ENCODE measurements at places on chromosomes 2 and 18.

DNA sequence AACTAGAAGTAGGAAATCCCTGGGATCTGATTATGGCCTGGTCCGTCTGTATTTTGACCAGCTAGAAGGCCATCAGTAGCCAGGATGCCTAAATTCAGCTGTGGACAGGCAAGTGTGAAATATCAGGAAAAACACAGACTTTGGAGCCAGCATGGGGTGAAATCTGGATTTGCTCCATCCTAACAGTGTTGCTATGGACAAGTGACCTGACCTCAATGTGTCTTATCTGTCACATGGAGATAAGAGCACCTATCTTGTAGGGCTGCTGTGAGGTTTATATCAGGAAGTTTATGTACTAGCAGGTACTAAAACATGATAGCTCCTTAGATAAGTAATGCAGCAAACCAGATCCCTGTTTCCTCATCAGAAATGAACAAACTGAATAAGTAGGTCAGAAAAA is 460.4 kb downstream of the STK39 start:
- DNase-seq, result no peak

- no peak for DNase-seq
Measured at GRCh38 chr18:36264283-36264682, 33.2 kb upstream of the FHOD3 start.

DNA sequence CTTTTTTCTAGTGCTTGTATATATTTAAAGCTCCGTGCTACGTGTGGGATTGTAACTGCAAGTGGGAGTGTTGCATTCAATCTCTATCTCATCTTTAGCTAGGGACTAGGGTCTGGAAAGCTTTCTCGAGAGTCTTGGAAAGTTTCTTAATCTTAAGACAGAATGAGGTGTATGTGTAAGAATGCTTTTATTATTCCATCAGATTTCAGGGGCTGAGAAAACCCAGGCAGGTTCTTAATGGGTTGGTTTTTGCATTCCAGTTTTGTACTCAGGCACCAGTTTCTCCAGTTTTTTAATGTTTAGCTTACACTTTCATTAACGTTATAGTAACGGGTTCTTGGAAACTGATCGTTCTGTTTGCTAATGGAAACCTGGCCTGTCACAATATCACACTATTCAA is 20.3 kb downstream of the MRPL19 start:
- DNase-seq, result no peak

DNA sequence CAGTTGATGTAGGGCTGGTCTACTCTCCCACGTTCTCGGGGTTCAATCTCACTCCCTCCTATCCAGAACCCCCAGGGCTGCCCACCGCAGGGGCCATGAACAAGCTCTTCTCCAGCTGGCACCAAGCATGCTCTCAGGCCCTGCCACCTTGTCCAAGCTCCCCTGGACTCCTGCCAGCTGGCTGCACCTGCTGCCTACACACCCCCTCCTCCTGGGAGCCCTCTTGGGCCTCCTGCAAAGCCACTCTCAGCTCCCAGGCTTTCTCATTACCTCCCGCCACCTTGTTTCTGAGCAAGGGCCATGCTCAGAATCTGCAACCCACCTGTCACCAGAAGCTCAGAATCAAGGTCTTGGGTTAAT is 56.0 kb downstream of the HDAC4 start:
- no peak for DNase-seq

- DNase-seq, result no peak
Measured at GRCh38 chr2:10783421-10783820, 29.2 kb downstream of the PDIA6 start.

DNA sequence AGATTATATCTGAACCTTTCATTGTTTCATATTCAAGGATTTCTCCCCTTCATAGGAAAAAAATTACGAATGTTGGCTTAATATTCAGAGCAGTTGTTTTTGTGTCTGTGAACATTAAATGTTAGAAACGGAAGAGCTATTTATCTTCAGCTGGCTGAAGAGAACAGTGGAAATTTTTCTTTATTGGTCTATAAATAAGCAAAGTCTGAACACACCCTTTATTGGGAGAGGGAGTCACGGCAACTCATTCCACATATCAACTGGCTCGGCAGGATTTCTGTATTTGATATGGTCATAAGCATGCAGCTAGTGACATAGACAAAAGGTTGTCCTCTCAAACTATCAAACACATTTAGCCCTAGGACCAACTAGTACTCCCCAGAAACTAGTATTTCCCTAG is 468.4 kb upstream of the HNRNPA3 start:
- DNase-seq, result peak; percentile 25

DNA sequence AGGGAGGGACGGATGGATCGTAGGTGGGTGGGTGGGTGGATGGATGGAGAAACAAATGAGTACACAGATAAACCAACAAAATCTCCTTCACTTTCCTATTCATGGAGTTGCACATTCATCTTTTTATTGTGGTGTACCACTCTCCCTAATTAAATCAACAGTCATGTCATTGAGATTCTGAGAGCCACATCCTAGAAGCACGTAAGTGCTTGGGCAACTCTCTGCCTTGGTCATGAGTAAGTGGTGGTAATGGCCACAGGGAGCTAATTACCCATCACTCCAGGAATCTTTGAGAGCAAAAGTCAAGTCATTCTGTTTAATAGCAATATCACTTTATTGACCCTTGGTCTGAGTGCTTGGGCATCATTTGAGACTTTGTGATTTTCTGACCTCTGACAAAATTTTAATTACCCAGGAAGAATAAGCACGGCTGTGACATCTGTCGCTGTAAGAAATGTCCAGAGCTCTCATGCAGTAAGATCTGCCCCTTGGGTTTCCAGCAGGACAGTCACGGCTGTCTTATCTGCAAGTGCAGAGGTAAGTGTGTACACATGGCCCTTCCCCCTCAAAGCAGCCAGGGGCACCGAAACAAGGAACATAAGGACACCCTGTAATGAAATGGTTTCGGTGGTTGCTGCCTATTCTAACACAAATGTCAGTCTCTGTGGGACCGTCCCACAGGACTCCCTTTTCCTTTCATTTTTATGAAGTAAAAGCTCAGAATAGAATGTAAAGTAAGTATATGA is 85.9 kb downstream of the FEZ2 start:
- no peak for DNase-seq

- no peak for DNase-seq
Measured at GRCh38 chr18:41145516-41145915, 809.5 kb upstream of the PIK3C3 start.

DNA sequence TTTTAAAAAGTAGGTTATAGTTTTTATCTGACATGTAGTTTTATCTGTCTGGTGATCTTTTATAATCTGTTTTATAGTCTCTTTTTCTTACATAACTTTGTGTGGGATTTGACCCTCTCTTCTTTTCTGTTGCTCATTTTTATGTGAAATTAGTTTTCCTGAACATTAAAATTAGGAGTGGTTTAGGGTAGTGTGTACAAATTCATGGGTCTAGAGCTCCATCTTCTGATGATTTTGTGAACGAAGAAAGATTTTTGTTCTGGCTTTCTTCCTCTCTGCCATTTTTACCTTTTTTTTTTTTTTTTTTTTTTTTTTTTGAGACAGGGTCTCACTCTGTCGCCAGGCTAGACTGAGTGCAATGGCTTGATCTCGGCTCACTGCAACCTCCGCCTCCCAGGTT is 46.6 kb downstream of the SLC30A6 start:
- no peak for DNase-seq

- no peak for DNase-seq
Measured at GRCh38 chr2:129274038-129274415, 705.4 kb upstream of the RAB6C start.

- no peak for DNase-seq
Measured at GRCh38 chr2:40230707-40231432, 221.0 kb downstream of the SLC8A1 start.

DNA sequence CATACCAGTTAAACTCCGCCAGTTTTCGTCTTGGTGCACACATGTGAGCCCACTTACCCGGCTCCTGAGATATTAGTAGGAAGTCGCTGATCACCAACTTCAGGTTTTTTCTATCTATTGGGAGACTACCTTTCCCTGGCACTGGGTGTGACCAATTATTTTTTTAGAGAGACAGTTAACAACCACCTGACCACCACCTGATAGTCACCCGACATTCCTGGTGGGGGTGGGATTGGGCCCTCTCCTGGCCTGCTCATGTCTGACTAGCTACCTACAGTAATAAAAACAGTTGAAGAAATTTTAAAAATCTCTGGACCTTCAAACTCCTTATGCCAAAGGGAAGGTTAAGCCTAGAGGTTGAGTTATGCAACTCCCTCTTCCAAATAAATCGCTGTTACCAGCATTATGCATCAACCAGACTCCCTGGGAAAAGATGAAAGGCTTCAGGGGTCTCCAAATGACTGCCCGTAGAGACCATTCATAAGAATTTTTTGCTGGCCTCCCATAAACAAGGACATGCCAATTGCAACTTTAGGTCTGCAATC is 27.8 kb downstream of the CREG2 start:
- no peak for DNase-seq

DNA sequence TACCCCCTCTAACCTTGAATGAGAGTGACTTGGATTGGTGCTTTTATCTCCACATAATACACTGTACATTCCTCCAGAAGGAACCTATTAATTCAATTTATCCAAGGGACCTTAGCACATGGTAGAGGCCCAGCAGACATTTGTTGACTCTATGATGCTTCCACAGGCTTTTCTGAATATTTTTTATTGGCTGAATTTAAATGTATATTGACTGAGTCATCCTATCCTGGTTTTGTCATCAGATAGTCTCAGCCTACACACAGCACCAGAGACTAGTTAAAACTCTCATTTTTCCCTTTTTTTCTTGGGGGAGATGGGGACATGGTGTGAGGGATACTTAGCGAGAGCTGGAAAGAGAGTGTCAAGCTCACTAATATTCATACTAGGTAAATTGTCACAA is 101.6 kb downstream of the LRRC30 start:
- no peak for DNase-seq

DNA sequence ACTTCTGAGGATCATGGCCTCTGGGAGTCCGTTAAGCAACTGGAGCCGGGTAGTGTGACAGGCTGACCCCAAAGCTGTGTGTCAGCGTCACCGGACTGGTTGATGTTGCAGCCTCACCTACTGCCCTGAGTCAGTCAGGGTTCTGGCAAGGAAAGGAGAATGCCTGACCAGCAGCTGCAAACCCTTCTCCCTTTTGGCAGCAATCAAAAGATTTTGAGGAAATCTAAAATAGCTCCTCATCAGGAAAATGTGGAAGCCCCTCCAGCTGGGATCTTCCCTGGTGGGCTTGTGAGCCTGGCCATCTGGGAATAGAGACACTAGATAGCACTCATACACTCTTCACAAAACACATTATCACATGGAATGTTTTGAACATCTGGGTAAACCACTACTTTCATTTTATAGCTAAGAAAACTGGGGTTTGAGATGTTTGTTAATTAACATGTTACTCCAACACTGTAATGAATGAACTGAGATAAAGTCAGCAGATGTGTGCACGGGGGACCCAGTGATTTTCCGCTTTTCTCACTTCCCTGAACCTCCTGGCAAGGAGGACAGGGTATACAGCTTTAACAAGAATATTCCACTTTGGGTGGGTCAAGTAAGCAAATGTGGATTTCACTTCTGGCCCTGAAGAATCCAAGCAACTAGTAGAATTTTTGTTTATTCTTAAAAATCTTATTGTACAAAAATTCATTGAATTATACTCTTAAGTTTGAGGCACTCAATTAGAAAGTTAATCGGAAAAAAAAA is 24.7 kb downstream of the CLUL1 start:
- DNase-seq, result no peak

- DNase-seq, result no peak
Measured at GRCh38 chr2:98734162-98734561, 3.2 kb upstream of the MGAT4A start.

GRCh38 chr18:53486296-53486695 is 738.2 kb downstream of the MBD2 start:
- DNase-seq, result no peak

GRCh38 chr2:232231554-232231953 is 147.0 kb upstream of the ALPP start:
- DNase-seq, result no peak

DNA sequence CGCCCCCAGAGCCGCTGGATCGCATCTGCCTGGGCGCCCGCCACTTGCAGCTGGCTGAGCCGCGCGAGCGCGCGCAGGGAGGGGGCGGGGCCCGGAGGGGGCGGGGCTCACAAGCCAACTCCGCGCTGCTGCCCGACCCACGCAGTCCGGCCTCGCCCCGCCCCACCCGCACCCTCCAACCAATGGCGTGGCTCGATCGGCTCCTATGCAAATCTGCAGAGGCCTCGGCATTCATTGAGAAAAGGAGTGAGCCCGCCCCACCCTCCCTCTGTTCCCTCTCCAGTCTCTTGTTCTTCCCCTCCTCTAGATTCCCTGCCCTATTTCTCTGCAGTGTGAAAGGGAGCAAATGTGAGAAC is at the start of gene ALK:
Gene ALK (minus strand): TSS at position 27 of the 356 bp plus-strand sequence. CDS start 927 bp downstream, outside the sequence.
- peak; percentile 79 for DNase-seq

DNA sequence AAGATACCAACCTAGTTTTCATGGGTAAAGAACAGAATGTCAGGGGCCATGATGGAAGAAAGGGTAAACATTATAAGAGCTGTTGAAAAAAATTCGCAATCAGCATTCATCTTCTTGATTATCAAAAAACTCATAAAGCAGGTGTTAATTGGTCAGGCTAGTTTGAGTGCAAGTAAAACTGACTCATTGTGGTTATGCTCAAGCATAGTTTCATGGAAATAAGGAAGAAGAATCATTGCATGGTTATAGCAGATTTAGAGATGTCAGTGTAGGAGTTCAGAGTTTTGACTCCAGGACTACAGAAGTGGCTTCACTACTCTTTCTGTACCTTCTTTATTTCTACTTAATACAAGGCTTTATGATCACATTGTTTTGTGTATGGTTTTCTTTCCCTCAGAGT is 26.9 kb upstream of the CDH19 start:
- no peak for DNase-seq

- no peak for DNase-seq
Measured at GRCh38 chr18:63236921-63237846, 82.4 kb downstream of the BCL2 start.

- DNase-seq, result no peak
Measured at GRCh38 chr2:11903085-11903606, 156.7 kb downstream of the LPIN1 start.

DNA sequence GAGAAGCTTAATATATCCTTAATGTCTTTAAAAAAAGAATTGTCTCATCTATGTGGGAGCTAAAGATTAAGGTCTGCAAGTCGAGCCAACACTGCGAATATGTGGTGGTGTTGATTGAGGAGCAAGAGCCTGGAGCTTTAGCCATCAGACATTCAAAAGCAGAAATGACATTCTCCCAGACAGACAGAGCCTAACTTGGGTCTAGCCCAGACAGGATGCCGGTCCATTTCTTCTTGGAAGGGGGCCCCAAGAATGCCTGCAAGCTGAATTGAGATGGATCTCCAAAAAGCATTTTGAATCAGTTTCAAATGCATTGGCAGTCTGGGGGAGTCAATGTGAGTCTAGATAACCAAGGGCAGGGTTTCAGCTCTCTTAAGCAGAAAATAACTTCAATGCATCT is 30.1 kb upstream of the EML4 start:
- no peak for DNase-seq

GRCh38 chr2:23330214-23330613 is 54.8 kb upstream of the KLHL29 start:
- DNase-seq, result no peak

All from NCI-H748 treated with DMSO at 0.1 percent for 48 hours (cell line).